GF-D8 (cell line): ENCODE measurements at places on chromosomes 12 and 14.

DNA sequence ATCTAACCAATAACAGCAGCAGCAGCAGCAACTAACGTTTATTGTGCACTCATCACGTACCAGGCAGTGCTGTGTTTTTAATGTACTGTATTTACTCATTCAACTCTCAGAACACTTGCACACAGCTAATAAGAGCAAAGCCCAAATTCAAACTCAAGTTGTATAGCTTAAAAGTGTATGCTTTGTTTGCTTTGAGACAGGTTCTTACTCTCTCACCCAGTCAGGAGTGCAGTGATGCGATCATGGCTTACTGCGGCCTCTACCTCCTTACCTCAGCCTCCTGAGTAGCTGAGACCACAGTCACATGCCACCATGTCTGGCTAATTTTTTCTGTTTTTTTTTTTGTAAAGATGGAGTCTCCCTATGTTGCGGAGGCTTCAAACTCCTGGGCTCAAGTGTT, 105.4 kb downstream of the PAPLN start:
- DNase-seq: no peak

DNA sequence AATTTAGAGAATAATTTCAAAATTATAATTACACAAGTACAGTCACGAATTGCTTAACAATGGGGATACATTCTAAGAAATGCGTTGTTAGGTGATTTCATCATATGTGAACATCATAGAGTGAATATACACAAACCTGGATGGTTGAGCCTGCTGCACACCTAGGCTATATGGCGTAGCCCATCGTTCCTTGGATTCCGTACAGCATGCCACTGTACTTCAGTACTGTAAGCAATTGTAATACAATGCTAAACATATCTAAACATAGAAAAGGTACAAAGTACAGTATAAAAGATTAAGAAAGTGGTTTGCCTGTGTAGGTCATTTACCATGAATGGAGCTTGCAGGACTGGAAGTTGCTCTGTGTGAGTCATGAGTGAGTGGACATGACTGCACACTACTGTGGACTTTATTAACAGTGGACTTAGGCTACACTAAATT, 286.2 kb downstream of the CACNA1C start:
- no peak for DNase-seq

DNA sequence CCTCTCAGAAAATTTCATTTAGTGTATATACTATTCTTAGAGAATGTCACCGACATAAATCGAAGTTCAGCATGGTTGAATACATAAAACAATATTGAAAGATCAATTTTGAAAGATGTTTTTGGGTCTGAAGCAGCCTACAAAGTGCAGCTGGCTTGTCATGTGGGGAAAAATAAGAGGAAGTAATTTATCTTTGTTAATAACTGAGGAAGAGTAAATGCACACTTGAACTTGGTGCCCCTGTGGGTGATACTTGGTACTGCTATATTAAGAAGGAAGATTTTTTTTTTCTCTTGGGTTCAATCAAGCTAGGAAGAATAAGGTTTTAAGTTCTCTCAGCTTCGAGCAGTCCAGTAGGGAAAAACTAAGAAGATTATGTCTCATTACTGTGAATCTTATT, 661.3 kb downstream of the RPL10L start:
- no peak for DNase-seq

DNA sequence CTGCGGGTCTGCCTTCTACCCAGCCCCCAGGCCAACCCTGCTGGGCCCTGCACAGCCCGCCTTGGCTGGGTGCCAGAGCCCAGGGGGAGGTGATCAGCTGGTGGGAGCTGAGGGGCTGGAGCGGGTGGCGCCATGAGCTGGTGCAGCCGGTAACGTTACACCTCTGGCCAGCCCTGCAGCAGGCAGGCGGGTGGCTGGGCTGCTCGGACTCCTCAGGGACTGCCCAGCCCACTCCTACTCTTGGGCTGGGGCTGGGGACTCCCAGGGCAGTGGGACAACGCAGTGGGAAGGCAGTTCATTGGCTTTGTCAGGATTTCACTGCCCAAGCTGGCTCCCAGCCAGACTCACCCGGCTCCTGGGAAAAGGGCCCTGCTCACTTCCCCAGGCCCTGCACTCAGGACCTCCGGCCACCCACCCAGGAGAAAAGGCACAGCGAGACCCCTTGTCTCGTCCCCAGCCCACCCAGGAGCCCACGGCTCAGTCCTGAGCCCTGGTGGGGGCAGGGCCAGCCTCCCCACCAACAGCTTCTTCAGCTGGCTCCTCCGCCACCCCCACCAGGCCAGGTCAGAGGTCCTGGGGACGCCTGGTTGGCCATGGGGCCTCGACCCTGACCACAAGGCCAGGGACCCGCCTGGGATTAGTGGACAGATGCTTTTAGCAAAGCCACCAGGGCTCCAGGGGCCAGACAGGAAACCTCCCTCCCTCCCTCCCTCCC, 1.0 kb downstream of the PGF start:
- DNase-seq: no peak

DNA sequence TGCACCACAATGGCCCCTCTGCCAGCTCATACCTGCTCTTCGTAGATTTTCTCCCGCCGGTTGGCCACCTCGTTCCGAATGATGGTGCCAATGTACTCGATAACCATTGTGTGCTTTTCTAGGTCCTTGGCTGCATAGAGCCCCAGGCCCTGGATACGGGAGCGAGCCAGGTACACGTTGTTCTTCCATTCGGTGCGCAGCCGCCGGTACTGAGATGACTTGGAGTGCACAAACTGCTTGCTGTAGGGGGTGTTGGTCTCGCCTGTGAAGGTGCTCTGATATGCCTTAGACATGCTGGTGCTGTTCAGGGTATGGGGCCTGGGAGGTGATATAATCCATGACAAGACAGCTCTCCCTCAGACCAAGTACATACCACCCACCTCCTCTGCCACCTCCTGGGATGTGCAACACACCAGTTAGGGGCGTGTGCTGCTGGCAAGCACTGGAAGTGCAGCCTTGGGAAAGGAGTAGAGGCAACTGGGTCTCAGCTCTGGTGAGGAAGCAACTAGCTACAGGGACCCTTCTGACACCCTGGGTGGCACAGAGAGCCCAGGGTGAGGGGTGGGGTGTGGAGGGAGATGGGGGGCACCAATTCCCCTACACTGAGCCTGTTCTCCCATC, 4.1 kb upstream of the PRKAG1 start:
- no peak for DNase-seq

DNA sequence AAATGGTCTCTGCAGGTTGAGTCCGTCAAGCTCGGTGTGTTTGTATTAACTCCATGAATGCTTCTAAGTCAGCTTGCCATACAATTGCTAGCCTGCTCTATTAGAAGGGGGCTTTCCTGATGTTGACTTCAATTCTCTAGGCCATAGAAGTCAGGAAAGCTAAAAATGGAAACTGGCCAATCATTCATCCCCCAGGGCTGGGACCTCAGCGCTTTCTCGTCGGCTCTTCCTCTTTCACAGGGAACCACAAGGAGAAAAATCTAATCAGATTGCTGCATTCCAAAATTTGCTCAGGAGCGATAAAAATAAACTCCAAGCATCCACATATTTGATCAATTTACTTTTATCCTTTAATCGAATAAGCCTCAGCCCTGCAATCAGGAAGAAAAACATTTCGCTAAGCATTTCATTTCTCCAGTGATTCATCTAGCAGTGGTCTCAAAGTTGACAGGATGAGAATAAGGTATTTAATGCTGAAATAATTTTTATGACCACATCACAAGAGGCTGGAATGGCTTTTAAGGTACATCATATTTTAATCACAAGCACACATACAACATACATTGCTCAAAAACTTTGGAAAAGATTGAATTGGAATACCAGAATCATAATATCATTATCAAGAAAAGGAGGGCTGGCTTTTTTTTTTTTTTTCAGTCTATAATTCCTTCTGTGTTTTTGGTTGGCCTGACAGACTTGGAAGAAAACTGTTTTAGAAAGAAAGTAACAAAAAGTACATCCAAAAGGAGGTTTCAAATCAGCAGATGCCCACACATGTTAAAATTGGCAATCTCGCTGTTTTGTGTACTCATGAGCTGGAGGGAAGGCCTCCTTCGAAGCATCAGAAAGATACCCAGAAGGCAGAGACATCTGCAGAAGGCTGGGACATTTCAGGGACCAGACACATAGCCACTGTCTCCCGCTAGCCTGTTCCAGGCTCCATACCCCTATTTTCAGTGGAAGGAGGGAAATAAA, 316.3 kb downstream of the NUAK1 start:
- DNase-seq: no peak

GRCh38 chr14:93975791-93976476, 436 bp downstream of the ASB2 start:
- DNase-seq: no peak

DNA sequence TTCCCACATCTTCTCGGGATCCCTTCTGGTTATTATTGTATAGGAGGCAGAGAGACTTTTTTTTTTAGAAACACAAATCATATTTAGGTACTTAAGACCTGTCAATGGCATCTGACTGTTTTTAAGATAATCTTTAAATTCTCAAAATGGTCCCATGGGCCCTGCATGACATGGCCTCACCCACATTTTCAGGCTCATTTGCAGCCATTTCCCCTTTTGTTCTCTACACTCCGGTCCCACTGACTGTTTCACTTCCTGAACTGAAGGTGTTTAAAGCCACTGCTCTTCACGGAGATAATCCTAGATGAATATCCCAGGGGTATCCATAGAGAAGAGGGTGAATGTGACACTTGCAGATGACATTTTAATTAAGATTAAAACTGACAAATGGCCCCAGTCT, 12.3 kb upstream of the C12orf71 start:
- no peak for DNase-seq

DNA sequence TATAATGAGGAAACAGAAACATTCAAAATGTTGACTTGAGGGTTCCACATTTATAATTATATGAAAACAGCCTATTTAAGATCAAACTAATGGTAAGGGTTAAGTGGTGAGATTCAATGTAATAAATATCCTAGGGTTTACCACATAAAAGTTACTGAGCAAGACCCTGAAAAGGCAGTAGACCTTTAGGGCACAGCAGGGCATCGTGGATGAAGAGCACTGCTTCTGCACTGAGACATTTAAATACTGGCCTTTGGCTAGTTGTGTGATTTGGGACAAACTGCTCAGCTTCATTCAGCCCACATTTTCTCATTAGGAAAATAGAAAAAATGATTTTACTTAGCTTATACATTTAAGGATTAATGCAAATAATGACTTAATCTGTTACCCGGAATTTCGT, 42.0 kb downstream of the CNTN1 start:
- DNase-seq: no peak

DNA sequence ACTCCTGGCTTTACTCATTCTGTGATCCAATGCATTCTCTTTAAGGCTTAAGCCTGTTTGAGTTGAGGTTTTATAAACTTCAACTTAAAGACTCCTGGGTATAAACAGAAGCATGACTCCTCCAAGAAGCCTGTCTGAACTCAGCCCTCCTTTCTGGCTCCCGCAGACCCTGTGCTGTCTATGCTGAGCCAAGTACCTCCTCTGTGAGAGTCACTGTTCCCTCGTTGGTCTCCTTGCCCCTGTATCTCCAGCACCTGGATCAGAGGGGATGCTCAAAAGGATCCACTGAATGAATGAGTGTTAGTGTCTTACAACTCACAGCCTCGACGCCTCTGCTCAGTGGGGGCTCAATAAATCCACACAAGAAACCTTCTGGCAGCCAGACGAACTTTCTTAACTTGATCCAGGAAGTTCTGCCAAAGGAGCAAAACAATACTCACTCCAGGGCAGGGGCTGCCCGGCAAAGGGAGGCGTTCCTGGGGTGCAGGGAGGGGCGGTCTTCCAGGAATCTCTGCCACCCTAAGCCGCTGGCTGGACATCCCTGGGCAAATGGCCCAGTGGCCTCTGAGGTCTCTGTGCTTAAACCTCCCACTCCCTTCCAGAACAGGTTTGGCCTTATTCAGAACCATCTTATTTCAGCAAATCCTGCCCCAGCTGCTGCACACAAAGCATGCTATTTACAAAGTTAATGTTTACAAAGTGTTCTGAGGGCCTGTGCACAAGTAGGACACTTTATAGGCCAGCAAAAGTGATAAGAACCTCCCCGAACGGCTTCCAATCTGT, 32.9 kb downstream of the MAP1LC3B2 start:
- no peak for DNase-seq

DNA sequence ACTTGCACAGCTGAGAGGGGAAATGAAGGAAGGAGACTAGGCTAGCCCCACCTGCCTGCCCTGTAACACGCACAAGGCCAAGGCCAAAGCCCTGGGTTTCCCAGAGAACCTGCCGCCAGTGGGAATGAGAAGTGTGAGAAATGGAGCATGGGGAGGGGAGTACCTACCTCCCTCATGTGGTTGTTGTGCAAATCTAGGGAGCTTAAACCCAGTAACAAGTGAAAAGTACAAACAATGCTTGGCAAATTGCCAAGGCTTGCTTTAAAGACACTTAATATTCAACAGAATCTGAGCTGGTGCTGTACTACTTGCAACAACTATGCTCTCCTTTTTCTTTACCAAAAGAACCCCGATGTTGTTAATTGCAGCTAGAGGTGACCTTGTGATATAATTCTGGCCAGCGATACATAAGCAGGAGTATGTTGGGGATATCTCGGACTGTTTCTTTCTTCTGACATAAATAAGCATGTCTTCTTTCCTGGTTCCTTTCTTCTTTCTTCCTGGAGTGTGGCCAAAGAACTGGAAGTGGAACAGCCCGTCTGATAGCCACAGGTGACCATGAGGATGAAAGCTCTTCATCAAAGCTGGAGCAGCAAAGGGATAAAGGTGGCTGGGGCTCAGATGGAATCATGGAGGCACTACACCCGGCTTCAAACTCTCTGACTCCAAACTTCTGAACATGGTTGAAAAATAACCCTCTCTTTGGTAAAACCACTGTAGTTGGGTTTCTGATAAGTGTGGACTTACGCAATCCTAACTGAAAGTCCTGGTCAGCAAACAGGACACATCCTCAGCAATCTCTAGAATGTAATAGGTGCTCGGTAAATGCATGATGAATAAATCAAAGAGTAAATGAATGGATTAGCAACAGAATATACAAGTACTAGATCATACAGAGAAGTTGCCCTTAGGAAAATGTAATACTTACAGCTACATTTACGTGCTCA, 207.9 kb downstream of the NUAK1 start:
- no peak for DNase-seq

DNA sequence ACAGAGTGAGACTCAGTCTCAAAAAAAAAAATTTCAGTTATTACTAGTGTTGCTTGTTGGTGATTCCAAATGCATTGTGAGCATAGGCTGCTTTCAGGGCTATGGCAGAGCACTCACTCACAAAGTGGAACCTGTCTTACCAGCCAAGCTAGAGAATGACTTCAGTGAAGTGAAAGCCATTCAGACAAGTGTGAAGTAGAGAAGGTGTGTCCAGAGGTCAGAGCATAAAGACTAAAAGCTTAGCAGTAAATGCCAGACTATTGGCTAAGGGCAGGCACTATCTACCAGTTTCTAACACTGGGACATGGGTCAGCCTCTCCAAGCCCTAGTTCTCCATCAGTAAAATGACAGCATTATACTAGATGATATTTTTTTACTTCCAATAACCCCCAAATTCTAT, 12.7 kb downstream of the PPP1R36 start:
- no peak for DNase-seq

GRCh38 chr14:93493054-93493453, 62.3 kb downstream of the UNC79 start:
- no peak for DNase-seq

DNA sequence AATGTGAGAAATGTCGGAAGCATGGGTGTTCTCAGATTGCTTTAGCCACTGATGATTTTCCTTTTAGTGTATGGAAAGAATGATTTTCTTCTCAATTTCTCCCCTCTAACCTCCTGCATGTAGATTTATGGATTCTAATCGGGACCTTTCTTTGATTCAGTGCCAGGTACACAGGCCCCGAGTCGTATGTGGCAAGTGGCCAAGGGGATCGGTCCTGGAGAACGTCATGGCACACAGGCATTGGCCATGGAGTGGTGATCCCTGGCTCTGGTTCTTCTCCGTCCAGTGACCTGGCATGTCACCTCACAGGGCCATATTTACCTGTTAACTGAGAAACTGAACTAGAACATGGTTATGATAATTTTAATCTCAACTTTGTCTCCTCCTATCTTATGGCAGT, 58.1 kb downstream of the ETV6 start:
- DNase-seq: no peak
